SK-N-SH (cell line): ENCODE measurements at places on chromosomes 2 and 18.
A peak's percentile ranks its signal among the peaks of the same experiment; 100 is the strongest.

- no peak for DNase-seq
Observed at GRCh38 chr2:198371921-198372543, 567.6 kb downstream of the PLCL1 start.

DNA sequence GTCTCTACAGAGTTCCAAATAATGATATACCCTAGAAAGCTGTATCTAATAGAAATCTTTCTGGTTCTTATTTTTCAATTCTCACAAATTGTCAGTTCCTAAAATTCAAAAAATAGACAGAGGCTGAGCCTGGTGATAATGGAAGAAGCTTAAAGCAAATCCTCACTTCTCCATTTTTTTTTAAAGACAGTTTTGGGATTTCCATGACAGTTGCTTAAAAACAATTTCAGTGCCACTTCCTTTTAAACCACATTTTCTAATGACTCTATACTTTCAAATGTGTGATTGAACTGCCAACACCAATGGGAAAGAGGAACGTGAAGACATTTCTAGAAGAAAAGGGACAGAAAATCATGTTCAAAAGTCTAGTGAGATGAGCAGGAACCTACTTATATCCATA lies 4.0 kb downstream of the GKN2 start:
- DNase-seq = no peak

- DNase-seq = peak; percentile 97
Observed at GRCh38 chr2:240557808-240558207, at the start of gene ANKMY1. TSS of gene ANKMY1 (minus strand) at chr2:240557988. CDS start at chr2:240557335, 653 bp downstream.

DNA sequence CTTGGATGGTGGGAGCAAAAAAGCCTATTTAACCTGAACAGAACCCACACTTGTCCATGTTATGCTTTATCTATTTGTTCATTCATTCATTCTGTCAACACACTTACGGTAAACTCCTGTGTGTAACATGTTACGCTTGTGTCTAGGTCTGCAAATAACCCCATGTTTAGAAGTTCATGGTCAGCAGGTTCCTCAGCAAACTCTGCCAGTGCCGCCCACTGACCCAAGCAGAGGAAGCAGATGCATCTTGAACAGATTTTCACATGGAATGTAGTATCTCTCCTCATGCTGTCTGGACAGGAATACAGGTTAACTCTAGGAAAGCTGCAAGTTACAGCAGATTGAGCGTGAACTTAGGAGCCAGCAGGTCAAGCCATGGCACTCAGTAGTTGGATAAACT lies 213.7 kb upstream of the COPS8 start:
- no peak for DNase-seq

DNA sequence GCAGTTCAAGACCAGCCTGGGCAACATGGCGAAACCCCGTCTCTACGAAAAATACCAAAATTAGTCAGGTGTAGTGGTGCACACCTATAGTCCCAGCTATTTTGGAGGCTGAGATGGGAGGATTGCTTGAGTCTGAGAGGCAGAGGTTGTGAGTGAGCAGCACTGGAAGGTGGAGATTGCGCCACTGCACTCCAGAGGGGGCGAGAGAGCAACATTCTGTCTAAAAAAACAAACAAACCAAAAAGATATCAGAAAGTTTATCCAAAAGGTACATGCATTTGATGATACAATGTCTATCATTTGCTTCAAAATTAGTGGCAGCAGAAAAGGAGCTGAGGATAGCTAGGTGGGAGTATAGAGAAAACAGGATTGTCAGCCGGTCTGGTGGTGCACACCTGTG lies 39.8 kb upstream of the CABLES1 start:
- DNase-seq = no peak

- DNase-seq = no peak
Observed at GRCh38 chr2:162111958-162112850, 38.2 kb upstream of the DPP4 start.
